ENCODE measurements at places on chromosomes 7 and 10.

DNA sequence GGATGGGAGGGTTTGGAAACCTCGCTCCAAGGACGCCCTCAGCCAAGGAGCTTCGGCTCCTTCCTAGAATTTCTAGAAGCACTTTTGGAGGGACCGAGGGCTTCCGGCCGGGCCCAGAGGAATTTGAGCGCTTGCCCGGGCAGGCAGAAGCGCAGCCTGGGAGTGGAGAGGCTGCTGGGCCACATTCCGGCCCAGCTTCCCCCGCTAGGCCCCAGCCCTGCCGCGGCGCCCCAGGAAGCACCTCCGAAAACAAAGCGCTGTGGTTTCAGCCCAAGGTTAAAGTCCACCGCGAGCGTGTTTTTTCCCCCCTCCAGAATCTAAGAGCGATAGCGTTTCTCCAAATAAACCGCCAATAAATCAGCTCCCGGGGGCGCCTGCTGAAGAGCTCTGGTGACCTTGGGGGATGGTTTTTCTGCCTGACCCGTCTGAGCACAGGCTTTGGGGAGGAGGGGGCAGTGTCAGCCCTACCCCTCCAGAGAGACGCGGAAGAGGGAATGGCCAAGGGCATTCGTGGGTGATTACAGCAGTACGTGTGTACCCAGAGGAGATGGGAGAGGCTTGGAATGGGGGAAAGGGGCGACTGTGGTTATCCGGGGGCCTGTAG, 5.7 kb upstream of the TNRC18 start:
- no peak for DNase-seq

DNA sequence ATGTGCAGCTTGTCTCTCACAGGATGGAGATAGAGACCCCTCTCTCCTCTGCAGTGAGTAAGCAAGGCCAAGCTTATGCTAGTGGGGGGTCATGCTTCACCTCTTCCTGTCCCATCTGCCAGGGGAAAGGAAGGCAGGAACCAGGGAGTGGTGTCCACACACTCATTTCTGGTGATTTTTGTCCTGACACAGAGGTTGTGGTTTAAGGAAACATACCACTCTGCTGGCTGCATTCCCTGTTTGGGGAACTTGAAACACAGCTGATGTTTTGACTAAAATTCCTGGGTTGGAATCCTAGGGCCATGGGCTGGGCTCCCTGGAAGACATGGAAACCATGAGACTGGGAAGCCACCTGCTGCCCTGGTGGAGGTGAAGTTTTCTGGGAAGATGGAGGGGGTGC, 21.4 kb downstream of the C10orf120 start:
- no peak for DNase-seq

DNA sequence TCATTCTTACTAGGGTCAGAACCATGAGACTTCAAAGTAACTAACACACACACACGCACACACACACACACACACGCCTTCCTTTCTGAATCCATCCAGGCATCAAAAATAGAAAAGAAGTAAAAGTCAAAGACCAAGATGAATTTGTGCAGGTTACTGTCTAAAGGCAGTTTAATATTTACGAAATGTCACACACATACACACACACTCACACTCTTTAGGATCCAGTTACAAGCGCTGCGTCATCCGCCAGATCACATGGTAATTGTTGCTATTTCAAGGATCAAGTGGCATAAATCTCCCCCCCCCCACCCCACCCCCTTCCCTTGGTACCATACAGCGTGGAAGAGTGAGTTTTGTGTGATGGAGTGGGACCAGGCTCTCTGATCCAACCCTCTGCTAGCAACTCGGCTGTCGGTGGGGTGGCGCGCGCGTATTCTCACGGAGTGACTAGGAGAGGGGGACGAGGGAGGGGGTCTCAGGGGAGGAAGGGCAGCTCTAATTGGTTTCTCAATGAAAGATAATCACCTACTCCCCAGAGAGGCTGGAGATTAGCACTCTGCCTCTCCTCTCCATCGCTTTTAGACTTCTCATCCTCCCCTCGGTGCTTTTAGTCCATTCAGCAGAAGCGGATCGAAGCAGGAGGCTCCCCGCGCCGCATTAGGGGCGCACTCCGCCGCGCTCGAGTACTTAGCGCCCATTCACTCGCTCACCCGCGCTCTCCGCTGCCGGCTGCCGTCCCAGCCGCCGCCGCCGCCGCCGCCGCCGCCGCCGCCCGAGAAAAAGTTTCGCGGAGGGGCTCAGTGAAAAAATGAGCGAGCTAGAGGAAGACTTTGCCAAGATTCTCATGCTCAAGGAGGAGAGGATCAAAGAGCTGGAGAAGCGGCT, 83.5 kb upstream of the PRKG1 start:
- no peak for DNase-seq

- no peak for DNase-seq
Observed at GRCh38 chr10:45518741-45519140, 144.7 kb downstream of the ALOX5 start.

- no peak for DNase-seq
Observed at GRCh38 chr7:78510580-78511188, 712.1 kb downstream of the PHTF2 start.

DNA sequence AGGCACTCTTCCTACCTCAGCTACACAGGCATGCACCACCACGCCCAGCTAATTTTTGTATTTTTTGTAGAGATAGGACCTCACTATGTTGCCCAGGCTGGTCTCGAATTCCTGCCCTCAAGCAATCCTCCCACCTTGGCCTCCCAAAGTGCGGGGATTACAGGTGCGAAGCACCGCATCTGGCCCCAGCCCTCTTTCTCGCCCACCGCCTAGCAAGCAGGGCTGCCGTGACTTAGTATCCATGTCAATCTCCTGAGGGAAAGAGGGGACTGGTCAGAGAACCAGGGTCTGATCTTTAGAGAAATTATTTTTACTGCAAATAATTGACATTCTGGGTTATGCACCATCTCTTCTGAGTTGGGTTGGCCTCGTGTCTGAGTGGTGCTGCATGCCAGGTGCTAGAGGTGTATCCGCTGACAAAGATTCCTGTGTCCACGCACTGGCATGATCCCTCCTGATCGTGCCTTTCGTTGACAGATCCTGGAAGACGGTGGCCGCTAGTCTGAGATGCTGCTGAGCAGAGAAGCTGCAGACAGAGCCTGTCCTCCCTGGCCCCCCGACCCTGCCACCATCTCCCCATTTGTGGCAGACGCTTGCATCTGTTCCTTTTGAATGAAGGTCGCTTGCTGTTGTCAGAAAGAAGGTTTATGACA, 22.7 kb downstream of the WIPI2 start:
- DNase-seq: no peak

DNA sequence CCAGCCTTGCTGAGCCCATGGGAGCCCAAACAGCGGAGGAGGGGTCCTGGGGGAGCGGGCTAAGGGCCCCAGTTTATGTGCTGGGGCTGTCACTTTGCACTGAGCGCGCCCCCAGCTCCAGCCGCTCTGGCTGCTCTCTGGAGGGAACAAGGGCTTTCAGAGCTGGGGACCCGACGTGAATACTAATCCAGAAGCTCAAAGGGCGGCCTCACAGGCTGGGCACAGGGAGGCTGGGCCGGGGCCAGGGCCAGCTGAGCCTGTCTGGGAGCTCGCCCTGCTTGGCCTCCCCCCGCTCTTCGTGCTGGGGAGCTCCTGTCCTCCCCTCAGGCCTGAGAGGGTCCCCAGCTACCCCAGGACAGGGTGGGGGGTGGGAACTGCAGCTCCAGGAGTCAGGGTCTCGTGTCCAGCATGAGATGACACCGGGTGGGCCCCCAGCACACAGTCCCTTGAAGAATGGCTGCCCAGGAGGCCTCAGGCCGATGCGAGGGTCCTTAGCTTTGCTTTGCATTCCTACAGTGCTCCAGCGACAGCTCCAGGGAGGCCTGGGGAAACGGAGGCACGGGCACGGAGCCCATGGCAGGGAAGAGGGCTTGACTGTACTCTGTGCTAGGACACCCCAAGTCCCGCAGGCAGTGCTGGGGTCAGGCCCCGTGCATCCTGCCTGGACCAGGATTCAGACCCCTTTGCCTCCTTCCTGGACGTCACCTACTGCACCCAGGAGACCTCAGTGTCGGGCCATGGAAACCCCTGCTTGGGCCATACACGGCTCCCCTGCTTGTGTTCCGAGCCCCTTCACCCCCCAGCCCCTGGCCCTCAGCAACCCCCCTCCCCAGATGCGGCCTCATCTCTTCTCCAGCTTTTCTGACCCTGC, 5.8 kb upstream of the AMZ1 start:
- DNase-seq: no peak

- DNase-seq: no peak
Observed at GRCh38 chr7:141023295-141023694, 8.5 kb upstream of the MRPS33 start.

DNA sequence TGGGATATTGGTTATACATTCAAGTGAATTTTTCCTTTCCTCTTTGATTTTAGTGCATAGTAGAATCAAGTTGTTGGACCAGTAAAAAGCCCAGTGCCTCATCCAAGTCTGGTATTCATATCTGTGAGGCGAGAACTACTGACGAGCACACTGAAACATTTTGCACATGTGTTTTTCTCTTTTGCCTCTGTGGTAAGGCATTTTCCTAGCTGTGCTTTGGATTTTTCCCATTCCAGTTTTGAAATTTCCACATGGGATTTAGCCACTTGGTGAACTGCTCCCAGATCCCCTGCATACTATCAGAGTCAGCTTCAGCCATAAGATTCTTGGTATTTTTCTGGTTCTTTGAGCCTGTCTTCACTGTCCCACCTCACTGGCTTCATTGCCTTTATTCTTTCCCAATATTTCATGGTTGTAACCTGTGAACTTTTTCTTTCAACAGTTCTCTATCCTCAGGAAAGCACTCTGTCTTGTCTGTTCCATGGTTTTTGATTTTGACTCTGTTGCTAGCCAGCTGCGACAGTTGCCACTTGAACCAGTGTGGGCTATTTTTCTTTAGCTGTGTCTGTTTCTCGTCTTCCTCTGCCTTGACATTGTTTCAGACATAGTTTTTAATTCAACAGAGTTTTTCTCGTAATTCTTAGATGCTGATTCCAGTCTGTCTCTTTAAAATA, 239.0 kb downstream of the REEP3 start:
- no peak for DNase-seq

All from stimulated activated CD8-positive, alpha-beta memory T cell treated with anti-CD3 and anti-CD28 coated beads, Interleukin-7, amount 100 ng/mL, for 1 hour (primary cell).